ENCODE measurements at places on chromosomes 5 and 9. TPM values are rescaled to one million over a fixed set of nuclear protein-coding genes. Genes with fewer than 3 reads are reported as not detected.

ZNF608 gene
- not detected for total RNA-seq

LYSMD3 gene
- total RNA-seq = 12.6 TPM

ANKDD1B gene
- not detected for total RNA-seq

LMAN2 gene
- total RNA-seq = 98.3 TPM

IL7R gene
- 163 TPM for total RNA-seq

DNA sequence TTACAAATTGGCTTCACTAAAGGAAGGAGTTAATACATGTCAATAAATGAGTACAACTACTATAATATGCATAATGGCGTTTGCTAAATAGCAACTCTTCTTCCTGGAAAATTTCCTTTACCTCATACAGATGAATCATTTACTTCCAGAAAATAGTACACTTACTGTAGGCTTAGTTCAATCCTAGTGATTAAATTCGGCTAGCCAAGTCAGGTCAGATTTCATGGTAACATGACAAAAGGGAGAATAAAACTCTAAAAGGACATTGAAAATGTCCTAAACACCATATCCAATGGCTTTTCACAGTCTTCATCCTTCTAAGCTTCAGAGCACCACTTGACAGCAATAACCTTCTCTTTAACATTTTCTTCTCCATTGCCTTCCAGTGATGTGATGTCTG is 42.1 kb upstream of the ZFAND5 start:
- no peak for DNase-seq

- DNase-seq = peak; percentile 28
Observed at GRCh38 chr5:926417-927171, 33.9 kb downstream of the TRIP13 start.

DNA sequence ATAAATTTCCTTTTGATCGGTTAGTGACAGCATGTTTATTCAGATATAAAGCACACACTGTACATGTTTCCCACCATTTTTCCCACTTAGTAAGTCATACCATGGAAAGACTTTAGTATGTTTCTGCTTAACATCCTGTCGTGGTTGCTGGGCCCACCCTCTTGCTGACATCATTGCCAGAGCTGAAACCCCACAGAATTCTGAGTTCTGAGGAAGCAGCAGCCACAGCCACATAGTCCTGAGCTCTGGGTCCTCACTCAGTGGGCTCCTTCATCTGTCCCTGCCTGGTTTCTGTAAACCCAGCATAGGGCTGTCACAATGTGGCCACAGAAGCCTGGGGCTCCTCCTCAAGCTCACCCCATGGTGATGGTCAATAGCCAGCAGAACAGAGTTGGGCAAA is 441.5 kb downstream of the ENC1 start:
- DNase-seq = peak; percentile 45

GRCh38 chr5:131994533-131995226 is 16.8 kb downstream of the ACSL6 start:
- no peak for DNase-seq

GRCh38 chr5:21680196-21680595 is 1172.9 kb downstream of the CDH12 start:
- DNase-seq = no peak

DNA sequence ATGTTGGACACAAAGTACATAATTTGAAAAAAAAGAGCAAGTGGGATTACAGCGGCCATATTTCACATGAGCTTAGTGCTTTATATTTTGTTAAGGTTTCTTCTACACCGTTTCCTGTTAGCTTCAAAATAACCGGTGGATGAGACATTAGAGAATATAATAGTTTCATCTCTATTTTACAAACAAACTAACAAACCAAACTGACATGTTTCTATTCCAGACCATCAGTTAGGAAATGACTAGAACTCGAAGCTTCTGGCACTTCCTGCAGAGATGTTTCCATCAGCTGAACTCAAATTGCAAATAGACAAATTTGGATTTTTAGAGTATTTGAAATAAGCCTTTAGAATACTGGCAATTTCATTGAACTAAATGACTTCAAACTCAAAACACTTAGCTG is 86.5 kb downstream of the MTRR start:
- DNase-seq = no peak

DNA sequence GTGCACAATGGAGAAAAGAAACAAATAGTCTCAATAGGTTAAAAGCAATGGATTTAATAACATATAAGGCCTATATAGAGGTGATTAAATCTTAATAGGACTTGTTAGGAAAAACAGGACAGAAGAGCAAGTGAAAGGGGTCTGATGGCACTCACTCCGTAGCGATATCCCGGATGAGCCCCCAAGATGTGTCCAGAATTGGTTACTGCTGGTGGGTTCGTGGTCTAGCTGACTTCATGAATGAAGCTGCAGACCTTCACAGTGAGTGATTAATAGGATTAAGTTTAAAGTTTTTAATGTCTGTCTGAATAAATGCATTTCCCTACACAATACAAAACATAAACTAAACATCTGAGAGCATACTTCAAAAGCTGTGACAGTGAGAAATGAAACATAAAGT is 110.4 kb upstream of the FAM174A start:
- DNase-seq = no peak

- no peak for DNase-seq
Observed at GRCh38 chr9:128005923-128006322, 25.1 kb upstream of the EEIG1 start.

DNA sequence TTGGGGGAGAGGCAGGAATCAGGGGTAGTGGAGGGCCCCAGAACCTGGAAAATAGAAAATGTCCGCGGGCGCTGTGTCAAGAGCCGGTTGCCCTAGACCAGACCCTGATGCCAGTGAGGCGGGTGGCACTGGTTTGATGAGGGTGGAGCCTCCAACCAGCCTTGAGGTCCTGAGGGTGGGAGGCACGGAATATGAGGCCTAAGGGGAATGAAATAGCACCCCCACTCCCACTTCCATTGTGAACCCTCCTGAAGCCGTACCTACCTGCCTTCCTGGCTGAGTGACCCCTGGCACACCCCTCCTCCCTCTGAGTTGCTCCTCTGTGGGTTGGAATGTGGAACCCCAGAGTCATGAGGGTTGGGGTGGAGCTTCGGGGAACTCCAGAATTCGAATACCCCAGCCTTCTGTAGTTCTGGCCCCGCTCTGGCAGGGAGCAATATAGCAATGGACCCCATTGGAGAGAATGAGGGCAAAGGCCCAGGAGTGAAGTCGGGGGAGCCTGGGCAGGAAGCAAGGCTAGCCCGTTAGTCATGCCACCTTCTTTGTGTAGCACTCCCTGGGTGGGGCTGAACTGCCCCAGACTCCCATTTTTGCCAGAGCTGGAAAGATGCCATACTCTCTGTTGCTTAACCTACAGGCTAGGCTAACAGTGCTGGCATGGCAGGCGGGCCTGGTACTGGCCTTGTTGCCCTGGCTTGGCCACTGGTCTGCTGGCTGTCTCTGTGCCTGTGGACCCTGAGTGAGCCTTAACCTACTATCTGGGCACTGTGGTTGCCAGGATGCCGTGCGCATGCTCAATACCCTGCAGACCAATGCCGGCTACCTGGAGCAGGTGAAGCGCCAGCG is 1.0 kb downstream of the FPGS start:
- peak; percentile 46 for DNase-seq

DNA sequence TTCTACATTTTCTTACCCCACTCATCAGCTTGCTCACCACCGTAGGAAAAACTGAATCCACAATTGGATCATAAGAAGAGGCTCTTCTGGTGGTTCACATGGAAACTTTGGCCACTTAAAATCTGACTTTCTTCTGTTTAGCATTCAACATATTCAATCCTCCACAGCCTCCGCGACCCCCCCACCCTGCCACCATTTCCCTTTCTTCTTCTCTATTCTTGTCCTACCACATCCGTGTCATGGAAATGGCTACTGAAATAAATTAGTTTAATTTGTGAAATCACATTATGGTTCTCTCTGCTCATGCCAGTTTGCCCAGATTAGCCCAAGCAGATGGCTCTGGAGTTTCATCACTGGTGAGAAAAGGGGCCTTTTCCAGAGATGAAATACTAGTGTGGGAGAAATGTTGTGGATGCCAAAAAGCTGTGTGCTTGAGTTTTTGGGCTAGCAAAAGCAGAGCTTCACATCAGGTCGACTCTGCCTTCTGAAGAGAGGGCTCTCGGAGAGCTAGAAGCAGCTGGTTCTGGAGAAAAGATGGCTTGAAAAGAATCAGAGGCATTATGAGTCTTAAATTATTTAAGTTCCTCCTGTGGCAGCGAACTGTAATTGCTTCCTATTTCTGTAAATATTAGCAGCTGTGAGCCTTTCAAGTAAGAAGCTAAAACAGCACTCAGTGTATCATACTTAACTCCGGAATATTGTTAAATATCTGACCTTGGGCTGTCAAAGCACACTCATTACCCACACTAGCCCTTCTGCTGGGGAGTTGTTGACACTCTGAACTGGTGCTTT is 107.1 kb downstream of the MAT2B start:
- DNase-seq = no peak

GRCh38 chr5:57626703-57627102 is 144.1 kb upstream of the ACTBL2 start:
- no peak for DNase-seq

GRCh38 chr5:142463904-142464303 is 139.1 kb upstream of the SPRY4 start:
- no peak for DNase-seq

GRCh38 chr5:55634866-55635265 is 77.3 kb downstream of the SLC38A9 start:
- no peak for DNase-seq

DNA sequence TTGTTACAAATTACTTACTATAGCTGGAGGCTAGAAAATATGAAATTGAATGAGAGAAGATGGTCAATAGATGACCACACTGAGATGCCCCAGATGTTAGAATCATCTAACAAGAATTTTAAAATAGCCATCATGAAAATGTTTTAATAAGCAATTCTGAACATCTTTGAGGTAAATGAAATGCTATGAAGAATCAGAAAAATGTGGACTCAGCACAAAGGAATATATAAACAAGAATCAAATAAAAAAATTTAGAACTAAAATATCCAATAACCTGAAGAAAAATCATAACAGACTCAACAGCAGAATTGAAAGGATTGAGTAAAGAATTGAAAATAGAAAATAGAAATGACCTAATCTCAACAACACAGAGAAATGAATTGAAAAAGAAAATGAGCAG is 248.5 kb downstream of the PRDM9 start:
- no peak for DNase-seq

DNA sequence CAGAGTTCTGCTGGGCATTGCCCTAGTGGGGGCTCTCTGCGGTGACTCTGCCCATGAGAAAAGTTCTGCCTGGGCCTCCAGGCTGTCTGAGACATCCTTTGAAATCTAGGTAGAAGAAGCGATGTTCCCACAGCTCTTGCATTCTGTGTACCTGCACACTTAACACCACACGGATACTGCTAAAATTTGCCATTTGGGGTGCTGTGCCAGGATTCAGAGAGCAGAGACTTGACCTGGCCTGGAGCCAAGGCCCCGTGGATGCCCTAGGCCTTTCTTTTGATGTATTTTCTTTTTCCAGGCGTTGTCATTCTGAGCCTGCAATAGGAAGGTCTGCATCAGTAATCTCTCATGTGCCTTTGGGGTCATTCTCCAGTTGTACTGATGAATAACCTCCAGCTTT is 89.3 kb upstream of the IL12B start:
- peak; percentile 24 for DNase-seq

DNA sequence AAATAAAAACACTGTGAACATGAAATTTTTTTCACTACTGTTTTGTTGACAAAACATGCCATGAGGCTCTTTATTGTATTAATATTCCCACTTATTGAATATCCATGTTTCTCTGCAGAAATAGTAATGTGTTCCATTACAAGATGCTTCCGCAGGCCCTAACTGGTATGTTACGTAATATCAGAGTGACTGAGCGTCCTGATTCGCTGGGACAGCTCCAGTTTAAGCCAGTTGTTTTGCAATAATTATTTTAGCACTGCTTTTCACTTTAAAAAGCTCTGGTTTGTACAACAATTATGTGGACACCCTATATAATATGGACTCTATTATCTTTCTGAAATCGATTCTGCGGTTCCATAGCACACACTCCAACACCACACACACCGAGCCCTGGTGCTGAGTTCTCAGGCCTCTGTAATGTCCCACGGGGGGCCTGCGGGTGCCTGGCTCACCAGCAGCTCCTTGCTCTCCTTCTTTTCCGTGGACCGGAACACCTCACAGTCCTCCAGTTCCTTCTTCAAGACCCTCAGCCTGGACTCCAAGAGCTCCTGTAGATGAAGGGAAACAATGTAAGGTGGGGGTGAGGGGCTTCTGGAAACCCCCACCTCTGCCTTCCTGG is 1.8 kb downstream of the TRIM7 start:
- no peak for DNase-seq

DNA sequence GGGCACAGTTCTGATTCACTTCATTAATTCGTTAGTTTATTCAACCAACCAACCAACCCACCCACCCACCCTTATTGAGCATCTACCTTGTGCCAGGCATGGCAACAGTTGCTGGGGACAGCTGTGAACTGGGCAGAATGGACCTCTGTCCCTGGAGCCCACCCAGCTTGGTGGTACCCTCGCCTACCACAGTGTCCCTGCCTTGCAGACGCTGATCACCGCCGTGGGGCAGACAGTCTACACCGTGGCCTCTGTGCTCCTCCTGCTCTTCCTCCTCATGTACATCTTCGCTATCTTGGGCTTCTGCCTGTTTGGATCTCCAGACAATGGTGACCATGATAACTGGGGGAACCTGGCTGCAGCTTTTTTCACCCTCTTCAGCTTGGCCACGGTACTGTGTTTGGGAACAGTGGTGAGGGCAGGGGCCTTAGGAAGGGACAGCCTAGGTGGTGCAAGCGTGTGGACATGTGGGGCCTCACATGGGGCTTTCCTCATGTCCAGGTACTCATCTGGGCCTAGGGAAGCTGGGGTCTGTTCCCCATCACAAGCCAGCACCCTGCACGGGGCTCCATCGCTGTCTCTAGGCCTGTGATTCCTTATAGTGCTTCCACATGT is 26.2 kb downstream of the PITX1 start:
- no peak for DNase-seq

GRCh38 chr9:98462310-98462709 is 206.9 kb upstream of the TBC1D2 start:
- no peak for DNase-seq

DNA sequence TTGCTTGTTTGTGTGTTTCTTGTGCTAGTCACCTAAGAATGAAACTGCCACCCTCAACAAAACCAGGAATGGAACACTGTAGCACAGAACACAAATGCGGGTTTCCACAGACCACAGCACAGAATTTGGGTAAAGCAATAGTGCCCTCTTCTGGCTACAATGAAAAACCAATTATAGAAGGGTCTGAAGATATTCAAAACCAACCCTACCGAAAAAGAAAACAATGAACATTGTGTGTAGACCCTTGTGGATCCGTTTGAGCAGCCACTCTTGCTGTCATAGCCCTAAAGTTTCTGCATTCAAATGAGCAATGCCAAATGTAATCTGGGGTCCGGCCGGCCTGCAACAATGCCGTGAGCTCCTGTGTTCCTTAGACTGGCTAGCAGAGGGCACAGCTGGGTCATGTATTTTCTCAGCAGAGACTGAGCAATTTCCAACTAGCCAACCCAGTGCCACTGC is 8.3 kb upstream of the ENC1 start:
- peak; percentile 37 for DNase-seq

GRCh38 chr5:136081217-136081591 is 51.4 kb upstream of the SMAD5 start:
- DNase-seq = no peak

- DNase-seq = no peak
Observed at GRCh38 chr9:109935406-109936087, 155.5 kb downstream of the PALM2AKAP2 start.
